ENCODE measurements at places on chromosomes 1 and 21. TPM values are rescaled to one million over a fixed set of nuclear protein-coding genes. Genes with fewer than 3 reads are reported as not detected.

The OR14K1 gene
- total RNA-seq, result not detected

The STIL gene
- total RNA-seq, result 5.1 TPM

The CR1L gene
- total RNA-seq, result not detected

The ACTN2 gene
- not detected for total RNA-seq

The THEM5 gene
- total RNA-seq, result not detected

DNA sequence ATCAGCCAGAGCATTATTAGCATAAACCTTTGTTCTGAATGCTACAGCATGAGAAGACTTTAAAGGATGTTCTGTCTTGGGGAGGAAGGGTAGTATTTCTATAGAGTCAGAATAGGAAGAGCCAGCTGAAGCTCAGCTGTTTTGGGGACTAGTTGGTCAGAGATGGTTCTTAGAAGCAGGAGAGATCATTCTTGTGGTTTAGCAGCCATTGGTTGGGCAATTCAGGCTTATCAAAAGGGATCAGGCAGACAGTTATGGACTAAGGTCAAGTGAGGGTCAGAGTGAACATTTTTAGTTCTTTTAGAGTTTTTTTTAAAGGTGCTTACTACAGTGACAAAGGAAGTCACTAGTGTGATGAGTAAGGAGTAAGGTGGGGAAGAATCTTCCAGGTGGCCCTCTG, 245.5 kb downstream of the RPS6KC1 start:
- H3K27me3 ChIP-seq, result no peaks in the 10 kb centered on the region
- H3K27ac ChIP-seq, result no peak overlapping the region
- no peak overlapping the region for H3K4me3 ChIP-seq
- no peaks in the 10 kb centered on the region for H3K4me1 ChIP-seq

- H3K27ac ChIP-seq, result no peak overlapping the region
- H3K27me3 ChIP-seq, result no peaks in the 10 kb centered on the region
- DNase-seq, result no peak
- H3K4me3 ChIP-seq, result no peak overlapping the region
These were observed 59.1 kb downstream of the DISP3 start for GRCh38 chr1:11537854-11538591.

DNA sequence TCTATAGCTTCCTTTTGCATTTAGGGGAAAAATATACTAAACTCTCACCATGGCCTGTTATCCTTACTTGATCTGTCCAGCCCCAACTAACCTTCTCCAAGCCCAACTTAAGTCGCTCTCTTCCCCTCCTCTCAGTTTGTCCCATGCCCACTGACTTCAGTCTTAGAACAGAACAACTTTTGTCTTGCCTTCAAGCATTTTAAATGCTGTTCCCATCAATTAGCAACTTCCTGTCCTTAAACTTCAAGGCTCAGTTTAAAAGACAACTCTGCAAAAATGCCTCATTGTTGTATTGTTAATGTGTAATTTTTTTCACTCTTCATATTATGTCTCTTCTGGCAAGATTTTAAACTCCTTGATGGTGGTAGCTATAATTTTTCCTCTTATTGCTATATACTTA, 526.9 kb downstream of the NEGR1 start:
- no peak overlapping the region for H3K4me3 ChIP-seq
- no peak for DNase-seq
- no peaks in the 10 kb centered on the region for H3K27me3 ChIP-seq
- H3K4me1 ChIP-seq, result no peaks in the 10 kb centered on the region
- no peaks in the 10 kb centered on the region for H3K36me3 ChIP-seq
- H3K27ac ChIP-seq, result no peak overlapping the region

GRCh38 chr1:201648066-201648906, 109.4 kb downstream of the NAV1 start:
- no peak overlapping the region for H3K27ac ChIP-seq
- no peak overlapping the region for H3K4me3 ChIP-seq
- no peak for DNase-seq
- no peaks in the 10 kb centered on the region for H3K4me1 ChIP-seq
- H3K36me3 ChIP-seq, result no peaks in the 10 kb centered on the region

DNA sequence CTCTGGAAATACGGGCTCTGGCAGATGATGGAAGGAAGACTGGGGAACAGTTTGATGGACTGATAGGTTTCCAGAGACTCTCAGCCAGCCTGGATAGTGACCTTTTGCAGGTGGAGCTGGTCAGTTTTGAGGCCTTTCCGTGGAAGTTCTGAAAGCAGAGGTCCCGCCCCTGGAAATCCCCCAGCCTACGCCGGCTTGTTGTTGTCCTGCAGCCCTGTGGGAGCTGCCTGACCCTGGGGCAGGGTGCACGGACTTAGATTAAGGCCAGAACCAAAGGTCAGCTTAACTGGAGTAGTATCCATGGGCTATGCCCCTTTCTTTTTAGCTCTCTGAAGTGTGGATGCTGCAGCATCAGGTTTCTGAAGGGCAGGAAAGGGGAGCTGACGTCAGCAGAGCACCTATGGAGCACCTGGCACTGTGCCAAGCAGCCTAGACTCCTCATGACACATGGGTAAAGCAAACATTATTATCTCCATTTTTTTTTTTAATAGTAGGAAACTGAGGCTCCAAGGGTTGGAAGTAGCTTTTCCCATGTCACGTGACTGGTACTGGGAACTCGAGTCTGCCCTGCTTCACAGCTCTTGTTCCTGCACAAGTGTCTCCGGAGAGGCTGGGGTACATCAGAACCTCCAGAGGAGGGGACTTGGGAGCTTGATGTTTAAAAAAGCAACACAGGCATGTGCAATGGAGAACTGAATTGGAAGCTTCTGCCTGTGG, 38.5 kb downstream of the IER5 start:
- no peak overlapping the region for H3K4me3 ChIP-seq
- H3K27ac ChIP-seq, result no peak overlapping the region
- no peak for DNase-seq

DNA sequence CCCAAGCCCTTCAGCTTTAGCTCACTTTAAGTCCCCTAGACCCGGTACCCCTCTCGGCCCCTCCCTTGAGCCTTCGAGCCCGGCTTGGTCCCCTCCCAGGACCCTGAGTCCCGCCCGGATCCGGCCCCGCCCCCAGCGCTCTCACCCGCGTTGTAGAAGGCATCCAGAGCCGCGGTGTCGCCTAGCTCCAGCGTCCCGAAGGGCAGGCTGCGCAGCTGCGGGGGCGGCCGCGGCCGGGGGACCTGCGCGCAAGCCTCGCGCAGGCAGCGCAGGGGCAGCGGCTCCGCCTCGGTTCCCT, 699 bp downstream of the MAP3K6 start:
- H3K4me3 ChIP-seq, result no peak overlapping the region
- H3K36me3 ChIP-seq, result no peaks in the 10 kb centered on the region
- DNase-seq, result peak; percentile 68

- no peaks in the 10 kb centered on the region for H3K27me3 ChIP-seq
- no peak for DNase-seq
- H3K4me3 ChIP-seq, result no peak overlapping the region
- H3K4me1 ChIP-seq, result no peaks in the 10 kb centered on the region
These were observed 49.9 kb downstream of the STUM start for GRCh38 chr1:226598455-226598849.

GRCh38 chr1:77350012-77350770, 68.4 kb downstream of the AK5 start:
- no peak overlapping the region for H3K4me3 ChIP-seq
- peaks cover 5% of the 10 kb centered on the region for H3K4me1 ChIP-seq
- H3K27ac ChIP-seq, result no peak overlapping the region
- no peaks in the 10 kb centered on the region for H3K27me3 ChIP-seq
- no peak for DNase-seq

DNA sequence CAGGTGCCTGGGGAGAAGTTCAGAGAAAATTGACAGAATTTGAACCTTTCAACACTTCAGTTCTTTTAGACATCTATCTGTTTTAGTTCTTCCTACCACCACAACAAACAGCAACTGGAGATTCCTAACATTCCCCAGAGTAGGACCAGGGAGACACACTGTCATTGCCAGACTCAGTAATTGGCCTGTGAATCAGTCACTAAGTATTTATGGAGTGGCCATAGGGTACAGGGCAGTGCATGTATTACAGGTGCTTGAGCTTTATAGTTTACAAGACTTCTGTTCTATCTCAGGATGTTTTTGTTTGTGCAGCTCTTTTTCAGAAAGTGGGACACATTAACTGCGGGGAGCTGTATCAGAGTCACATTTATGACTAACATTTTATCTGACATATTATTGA, 1.7 kb downstream of the CDC14A start:
- DNase-seq, result peak; percentile 36
- peak overlapping the region; percentile 95 for H3K27ac ChIP-seq
- H3K4me1 ChIP-seq, result peaks cover 61% of the 10 kb centered on the region
- peaks cover 23% of the 10 kb centered on the region for H3K36me3 ChIP-seq

DNA sequence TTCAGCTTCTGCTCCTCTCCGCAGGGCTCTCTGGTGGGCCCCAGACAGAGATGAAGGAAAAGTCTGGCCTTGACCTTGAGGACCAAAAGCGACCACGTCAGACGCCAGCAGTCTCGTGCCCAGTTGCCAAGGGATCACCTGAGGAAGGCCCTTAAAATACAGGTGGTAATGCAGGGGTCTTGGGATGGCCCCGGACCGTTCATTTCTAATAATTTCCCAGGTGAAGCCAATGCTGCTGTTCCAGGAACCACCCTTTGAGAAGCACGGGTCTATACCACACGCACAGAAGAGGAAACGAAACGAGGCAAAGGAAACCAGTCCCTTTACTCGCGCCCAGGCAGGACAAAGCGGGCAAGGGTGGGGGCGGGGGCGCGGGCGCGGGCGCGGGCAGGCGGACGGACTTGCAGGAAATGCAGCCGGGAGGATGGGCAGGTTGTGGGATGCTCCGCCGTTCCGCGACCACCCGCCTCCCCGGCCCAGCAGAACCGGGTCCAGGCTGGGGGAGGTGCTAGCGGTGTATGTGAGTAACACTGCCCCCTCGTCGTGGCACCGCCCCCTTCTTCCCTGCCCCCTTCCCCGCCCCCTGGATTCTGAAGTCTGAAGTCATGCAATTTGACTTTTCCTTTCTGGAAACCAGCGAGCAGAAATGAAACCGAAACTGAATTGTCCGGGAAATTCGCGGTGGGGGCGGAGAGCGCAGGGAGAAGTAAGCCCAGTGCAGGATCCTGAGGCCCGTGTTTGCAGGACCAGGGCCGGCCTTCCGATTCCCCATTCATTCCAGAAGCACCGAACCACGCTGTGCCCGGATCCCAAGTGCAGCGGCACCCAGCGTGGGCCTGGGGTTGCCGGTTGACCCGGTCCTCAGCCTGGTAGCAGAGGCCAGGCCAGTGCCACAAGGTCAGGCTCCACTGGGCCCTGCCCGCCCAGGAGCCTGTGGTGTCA, 5.8 kb upstream of the MX1 start:
- H3K36me3 ChIP-seq, result no peaks in the 10 kb centered on the region
- H3K4me1 ChIP-seq, result peaks cover 14% of the 10 kb centered on the region
- peak overlapping the region; percentile 63 for H3K27ac ChIP-seq
- peak; percentile 72 for DNase-seq
- peak overlapping the region; percentile 71 for H3K4me3 ChIP-seq
- no peaks in the 10 kb centered on the region for H3K27me3 ChIP-seq

DNA sequence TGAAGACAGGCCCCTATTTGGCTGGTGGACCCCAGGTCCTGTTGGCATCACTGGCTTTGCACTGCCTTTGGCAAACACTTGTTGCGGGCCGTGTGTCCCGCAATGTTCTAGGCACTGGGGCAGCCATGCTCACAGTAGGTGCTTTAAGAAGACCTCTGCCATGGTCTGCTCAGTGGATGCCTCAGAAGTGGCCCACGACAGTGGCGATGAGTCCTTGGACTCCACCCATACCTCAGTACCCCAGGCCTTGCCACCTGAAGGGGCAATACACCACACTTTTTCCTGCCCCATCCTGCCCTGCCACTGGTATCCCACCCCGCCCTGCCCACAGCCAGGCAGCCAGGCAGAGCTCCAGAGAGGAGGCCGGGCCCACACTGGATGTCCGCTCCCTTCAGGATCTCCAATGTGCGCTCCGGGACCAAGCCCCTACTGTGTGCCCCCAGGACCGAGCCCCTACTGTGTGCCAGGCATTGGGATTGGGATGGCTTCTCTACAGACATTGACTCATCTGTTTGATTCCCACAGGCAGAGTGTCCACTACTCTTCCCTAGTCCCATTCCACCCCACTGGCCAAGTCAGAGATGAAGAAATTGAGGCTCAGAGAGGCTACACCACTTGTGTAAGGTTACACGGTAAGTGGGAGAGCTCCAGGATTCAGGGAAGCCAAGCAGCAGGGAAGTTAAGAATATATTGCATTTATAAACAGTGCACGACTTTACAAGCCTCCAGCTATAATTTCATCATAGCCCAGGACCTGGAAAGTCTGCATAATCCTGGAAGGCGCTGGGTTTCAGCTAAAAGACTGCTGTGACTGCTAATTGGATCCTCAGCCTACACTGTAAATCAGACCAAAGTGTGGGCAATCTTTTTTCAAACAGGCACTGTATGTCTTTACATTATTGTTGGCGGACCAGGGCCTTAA, 101.6 kb downstream of the DMRTB1 start:
- no peaks in the 10 kb centered on the region for H3K36me3 ChIP-seq
- H3K4me1 ChIP-seq, result no peaks in the 10 kb centered on the region
- H3K4me3 ChIP-seq, result no peak overlapping the region
- no peak overlapping the region for H3K27ac ChIP-seq

DNA sequence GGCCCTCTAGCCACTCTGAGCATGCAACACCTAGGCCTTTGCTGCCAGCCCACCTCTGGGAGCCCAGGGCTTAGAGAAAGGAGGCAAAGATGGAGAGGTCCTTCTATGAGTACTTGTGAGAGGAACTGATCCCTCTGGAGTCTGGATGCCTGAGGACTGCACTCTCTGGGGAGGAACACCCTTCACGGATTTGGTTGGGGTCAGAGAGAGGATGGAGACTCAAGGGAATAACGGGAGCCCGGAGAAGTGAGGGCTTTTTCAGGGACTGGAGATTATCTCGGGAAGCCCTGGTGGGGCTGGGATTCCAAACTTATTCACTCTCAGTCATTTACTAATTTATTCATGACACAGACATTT, 413 bp upstream of the C1orf232 start:
- no peaks in the 10 kb centered on the region for H3K36me3 ChIP-seq
- H3K27ac ChIP-seq, result no peak overlapping the region
- no peaks in the 10 kb centered on the region for H3K27me3 ChIP-seq
- DNase-seq, result no peak
- H3K4me3 ChIP-seq, result no peak overlapping the region
- peaks cover 25% of the 10 kb centered on the region for H3K4me1 ChIP-seq

GRCh38 chr21:39972471-39972870, 105.2 kb downstream of the PCP4 start:
- no peak overlapping the region for H3K27ac ChIP-seq
- no peaks in the 10 kb centered on the region for H3K27me3 ChIP-seq
- no peaks in the 10 kb centered on the region for H3K4me1 ChIP-seq
- DNase-seq, result no peak
- H3K36me3 ChIP-seq, result no peaks in the 10 kb centered on the region

GRCh38 chr1:156627313-156627880, 8.2 kb downstream of the HAPLN2 start:
- no peak overlapping the region for H3K27ac ChIP-seq
- H3K4me1 ChIP-seq, result peaks cover 20% of the 10 kb centered on the region
- H3K27me3 ChIP-seq, result peaks cover 25% of the 10 kb centered on the region
- no peak for DNase-seq
- no peak overlapping the region for H3K4me3 ChIP-seq

Data from CD4-positive, CD25-positive, alpha-beta regulatory T cell (primary cell).